ENCODE measurements at places on chromosomes 11 and 22.

DNA sequence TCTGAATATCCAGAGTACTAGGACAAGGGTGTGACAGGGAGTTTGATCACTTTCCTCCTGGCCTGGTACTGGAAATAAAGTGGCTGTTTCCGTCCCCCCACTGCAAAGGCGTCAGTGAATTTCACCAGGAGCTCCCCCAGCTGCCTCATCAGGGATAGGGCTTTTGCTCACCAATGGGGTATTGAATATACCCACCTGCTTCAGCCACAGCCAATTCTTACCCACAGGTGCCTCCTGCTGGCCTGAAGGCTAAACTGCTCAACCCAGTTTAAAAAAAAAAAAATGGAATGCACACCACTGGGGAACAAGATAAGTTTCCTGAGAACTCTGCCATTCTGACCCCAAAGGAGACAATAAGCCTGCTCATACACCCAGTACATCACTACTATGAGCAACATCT is 65.3 kb upstream of the MS4A8 start:
- peak; percentile 66 for DNase-seq

GRCh38 chr22:29690476-29690875 is 29.3 kb upstream of the CABP7 start:
- DNase-seq, result no peak

DNA sequence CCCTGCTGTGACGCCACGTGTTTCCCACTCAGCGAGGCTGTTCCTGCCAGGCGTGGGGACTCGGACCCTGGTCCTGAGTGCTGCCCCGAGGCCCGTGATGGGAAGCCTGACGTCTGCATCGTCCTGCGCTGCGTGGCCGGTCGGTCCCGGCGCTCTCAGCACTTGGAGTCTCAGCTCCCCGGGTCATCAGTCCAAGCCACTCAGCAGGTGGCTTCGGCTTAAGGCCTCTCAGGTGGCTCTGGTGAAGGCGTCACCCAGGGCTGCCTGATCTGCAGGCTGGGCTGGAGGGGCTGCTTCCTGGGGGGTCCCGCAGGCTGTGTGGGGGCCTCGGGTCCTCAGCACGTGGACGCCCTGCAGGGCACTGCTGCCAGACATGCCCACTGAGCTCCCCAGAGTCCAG is 35.3 kb downstream of the BRSK2 start:
- no peak for DNase-seq

DNA sequence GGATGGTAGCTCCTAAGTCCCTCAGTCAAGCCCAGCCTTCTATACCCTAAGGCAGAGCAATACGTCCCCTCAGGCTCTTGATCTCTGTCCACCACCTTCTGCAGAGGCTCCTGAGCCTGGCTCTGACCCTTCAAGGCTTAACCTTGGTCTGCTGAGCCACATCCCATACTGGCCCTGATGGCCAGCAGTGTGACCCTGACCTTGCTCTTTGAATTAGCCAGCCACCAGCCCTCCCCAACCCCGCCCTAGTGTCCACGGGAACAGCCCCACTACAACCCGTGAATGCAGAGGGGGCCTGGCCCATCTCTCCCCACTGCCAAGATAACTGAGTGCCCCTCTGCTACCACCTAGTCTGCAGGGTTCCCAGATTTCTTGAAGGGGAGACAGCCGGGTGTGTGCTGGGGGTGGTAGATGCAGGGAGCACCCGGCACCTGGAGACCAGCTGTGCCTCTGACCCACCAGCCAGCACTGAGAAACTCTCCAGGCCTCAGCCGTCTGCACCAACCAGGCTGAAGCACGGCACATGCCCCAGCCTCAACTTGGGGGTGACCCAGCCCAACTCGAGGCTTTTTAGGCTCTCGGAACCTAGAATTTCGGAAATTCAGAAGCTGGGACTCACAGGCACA is 6.2 kb downstream of the ARAP1 start:
- DNase-seq, result no peak

GRCh38 chr11:100925935-100926334 is 203.7 kb downstream of the PGR start:
- no peak for DNase-seq

GRCh38 chr22:36608987-36609386 is 80.0 kb upstream of the EIF3D start:
- DNase-seq, result peak; percentile 70

DNA sequence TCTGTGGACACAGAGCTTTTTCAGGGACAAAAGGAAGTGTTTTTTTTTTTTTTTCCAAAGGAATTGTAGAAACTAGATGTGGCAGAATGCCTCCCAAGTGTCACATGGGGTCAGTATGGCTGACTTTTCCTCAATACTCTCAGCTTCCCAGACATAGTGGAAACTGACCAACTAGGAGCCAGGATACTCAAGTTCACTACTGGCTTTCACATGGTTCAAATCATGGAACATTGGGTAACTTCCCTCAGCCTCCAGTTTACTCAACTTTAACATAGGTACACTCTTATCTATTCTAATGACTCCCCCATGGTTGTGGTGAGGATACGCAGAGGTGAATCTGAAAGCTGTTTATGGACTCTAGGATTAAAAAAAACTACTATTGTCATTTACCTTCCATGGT is 1.4 kb downstream of the SLC5A1 start:
- DNase-seq, result no peak

- DNase-seq, result no peak
Measured at GRCh38 chr11:117883063-117883462, 6.6 kb upstream of the FXYD6 start.

DNA sequence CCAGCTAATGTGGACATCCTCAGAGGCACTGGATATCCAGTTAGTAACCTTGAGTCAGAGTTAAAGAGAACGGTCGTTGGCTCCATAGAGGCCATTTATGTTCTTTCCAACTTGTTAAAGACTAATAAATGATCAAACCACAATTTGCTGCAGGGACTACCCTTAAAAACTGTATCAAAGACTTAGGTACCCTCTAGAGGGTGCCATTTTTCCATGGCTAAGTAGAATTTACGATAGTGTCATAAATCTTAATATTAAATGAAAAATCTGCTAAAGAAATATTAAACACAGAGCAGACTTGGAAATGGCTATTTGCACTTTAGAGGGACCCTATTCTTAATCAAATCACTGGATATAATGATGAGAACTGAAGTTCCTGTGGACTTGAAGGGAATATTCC is 685.2 kb upstream of the CHORDC1 start:
- no peak for DNase-seq

- no peak for DNase-seq
Measured at GRCh38 chr11:106088896-106089295, 11.4 kb downstream of the AASDHPPT start.

DNA sequence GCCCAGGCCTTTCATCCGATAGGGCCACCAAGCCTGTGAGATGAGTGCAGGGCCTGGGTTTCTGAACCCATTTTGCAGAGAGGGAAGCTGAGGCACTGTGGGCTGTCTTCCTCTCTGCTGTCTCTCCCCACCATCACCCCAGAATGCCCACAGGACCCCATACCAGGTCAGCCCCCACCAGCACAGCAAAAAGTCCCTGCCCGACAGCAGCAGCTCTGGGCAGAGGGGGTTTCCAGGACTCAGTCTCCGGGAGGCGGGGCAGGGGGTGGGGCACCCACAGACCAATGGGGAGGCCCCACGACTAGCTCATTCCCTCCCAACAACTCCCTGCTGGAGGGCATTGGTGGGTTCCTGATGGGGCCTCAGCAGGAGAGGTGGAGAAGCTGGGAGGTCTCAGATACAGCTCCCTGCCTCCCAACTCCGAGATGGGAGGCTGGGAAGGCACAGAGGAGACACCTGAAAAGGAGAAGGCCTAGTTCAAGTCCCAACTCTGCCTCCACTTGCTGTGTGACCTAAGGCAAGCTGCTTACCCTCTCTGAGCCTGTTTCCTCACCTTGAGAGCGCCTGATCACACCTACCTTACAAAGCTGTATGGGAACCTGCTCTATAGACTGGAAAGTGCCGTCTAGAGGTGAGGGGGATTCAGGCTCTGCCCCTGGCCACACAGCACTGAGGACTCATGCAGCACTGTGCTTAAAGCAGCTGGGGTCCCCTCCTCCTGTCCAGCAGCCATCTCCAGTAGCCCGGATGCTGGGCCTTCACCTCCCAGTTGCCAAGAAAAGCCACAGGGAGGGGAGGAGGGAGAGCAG is 3.5 kb downstream of the CBX7 start:
- peak; percentile 93 for DNase-seq

DNA sequence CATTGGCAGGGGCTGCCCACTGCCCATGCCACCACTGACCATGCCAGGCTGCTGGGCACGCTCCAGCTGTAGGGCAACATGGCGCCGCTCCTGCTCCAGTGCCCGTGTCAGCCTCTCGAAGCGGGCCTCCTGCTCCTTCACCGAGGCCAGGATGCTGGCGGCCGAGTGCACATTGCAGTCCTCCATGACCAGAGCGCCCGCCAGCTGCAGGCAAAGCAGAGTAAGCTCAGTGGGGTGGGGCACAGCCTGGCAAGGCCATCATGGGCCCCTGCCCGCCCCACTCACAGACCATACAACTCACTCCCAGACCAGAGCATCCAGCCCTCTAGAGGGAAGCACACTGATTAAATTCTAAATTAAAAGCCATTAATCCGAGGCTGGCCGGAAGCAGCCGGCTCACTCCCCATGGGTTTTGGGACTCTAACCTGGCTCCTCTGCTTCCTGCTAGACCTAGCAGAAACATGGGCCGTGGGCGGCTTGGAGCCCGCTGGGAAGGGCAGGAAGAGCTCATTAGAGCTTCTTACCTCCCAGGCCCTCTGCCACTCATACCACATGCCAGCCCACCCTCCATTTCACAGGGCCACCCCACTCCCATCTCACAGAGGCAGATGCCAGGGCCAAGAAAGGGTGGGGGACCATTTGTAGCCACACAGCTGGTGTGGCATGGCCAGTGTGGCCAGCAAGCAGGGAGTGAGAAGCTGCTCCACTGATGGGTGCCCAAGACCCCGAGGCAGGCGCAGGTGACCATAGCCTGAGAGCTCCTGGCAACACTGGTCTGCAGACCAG is 25.8 kb downstream of the ARVCF start:
- no peak for DNase-seq

DNA sequence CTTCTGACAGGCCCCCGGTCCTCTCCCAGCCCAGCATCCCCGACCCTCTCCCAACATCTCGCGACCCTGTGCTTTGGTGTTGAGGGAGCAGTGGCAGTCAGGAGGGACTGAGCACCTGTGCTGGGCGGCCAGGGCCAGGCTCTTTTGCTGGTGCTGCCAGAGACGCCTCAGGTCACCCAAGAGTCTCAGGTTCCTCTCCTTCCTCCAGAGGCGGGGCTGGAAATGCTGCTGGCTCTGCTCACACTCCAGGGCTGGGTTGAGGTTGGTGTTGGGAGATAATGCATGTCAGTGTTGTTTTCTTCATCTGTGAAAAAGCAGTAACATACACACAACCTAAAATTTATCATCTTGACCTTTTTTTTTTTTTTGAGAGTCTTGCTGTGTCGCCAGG is 1.2 kb upstream of the IGLL1 start:
- peak; percentile 51 for DNase-seq

DNA sequence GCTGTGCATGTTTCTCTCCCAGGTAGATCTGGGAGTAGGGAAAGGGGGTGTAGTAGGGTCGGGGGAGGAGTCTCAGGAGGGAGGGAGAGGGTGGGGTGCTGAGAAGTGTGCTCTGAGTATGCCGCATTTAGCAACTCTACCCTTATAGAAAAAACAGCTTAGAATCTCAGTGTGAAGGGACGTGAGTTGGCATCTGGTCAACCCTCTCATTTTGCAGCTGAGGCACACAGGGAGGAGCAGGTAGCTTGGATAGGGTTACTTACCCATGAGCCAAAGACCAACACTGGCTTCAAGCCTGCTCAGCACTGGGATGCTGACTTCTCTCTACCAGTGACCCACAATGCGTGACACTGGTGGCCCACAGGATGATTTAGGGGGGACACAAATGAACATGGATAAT is 95.9 kb downstream of the FBXO7 start:
- DNase-seq, result no peak

- no peak for DNase-seq
Measured at GRCh38 chr22:23903328-23903971, 9.3 kb downstream of the MIF start.

GRCh38 chr11:96580476-96581040 is 190.7 kb downstream of the JRKL start:
- no peak for DNase-seq

DNA sequence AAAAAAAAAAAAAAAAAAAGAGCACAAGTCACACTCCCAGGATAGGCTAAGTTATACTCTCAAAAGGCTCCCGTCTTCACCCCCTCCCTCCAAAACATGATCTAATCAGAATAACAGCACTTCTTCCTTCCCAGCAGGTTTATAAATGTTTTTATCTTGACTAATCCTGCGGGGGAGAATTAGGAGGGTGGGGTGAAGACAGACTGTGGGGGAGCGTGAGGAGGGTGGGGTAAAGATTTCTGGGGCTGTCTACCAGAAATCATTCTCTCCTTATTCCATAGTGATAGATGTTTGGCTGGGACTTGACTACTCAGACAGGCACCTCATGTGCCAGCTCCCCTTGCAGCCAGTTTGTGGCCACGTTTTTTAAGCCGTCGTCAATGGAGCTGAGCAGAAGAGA is 17.0 kb downstream of the KCNE3 start:
- DNase-seq, result no peak

DNA sequence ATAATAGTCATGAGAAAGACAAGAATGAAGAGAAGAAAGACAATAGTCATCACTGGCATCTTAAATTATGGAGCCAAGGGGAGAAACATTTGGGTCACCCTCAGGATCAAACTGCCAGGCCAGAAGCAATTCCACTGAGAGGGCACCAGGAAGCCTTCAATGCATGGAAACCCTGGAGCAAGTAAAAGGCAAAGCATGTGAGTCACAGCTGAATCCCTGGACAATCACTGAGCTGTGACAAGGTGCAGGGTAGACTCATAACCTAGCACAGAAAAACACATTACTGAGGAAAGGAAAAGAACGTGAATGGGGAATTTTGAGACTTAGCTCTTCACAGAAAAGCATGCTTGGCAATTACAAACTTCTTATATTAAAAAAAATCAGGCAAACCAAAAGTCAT is 1.6 kb downstream of the KCNJ1 start:
- no peak for DNase-seq

GRCh38 chr11:46180736-46181135 is 59.5 kb upstream of the PHF21A start:
- no peak for DNase-seq

GRCh38 chr11:119652907-119653659 is 75.9 kb downstream of the NECTIN1 start:
- no peak for DNase-seq

Measured in H7 (cell line).